Hypothalamus (tissue), 51 donors: ENCODE measurements at places on chromosomes 6 and 20.

- DNase-seq = no peak
These were observed 11.2 kb downstream of the KIZ start for GRCh38 chr20:21137078-21137477.

DNA sequence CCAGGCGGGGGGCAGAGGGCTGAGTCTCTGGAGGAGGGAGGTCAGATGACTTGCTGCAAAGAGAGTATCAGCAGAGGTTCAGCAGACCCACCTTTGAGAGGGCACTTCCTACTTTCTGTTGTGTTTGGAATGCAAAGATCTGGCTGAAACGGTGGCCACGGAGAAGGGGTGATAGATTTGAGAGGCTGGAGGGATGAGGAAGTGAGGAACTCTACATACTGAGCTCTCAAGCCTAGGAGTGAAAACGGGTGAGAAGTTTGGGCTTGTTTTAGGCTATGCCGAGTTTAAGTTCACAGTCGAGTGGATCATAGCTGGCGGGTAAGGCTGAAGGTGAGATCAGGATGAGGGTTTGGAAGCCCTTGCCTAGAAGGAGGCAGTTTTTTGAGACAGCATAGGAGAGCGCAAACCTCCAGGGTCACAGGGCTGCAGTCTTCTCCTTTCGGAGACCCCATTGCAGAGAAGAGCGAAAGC, 477 bp upstream of the ITPA start:
- no peak for DNase-seq

DNA sequence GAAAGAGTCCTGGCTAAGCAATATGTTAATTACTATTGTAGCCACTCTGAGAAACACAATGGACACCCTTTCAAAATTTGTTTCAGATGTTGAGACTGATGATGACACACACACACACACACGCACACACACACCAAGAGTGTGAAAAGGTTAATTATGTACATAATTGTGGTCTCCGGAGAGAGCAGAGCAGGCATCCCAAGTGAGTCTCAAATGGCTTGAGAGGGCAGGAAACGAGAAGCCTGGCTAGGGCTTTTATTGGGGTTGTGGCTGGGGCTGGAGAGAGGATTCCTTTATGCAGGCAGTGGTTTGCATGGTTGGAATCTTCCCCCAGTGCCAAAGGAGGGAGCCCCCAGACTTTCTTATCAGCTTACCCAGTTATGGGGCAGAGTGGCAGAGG, 38.2 kb upstream of the NKX2-4 start:
- DNase-seq = no peak

DNA sequence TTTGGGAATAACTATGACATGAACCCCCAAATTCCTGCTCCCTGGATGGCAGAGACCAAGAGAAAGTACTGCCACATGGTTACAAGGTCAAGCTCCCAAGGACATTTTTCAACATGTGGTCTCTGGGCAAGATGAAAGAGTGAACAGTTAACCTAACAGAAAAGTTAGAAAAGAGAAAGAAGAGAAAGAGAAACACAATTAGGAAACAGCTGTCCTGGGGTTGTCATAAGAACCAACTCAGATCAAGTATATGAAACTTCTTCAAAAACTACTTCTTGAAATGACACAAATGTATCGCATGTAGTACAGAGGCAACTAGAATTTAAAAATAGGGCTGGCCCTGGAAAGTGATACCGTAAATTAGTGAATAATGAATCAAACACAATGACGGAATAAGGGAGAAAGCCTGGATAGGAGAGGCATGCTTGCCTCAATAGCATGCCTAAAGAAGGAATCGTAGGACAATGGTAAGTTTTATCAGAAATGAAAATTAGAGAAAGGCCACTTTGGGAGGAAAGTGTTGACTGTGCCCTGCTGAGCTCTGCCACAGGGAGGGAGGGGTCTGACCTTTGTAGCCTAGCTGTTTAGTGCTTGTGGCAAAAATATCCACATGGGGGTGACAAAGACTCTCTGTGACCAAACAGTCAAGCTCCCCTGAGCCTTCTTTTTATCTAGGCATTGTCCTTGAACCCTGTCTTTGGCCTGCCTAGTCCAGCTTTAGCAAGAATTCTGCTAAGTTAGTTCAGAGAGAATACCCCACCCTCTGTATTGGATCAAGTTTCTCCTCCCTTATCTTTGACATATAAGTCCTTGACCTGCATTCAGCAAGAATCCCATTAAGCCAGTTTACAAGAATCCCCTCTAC, 4.3 kb upstream of the DCBLD1 start:
- DNase-seq = no peak

DNA sequence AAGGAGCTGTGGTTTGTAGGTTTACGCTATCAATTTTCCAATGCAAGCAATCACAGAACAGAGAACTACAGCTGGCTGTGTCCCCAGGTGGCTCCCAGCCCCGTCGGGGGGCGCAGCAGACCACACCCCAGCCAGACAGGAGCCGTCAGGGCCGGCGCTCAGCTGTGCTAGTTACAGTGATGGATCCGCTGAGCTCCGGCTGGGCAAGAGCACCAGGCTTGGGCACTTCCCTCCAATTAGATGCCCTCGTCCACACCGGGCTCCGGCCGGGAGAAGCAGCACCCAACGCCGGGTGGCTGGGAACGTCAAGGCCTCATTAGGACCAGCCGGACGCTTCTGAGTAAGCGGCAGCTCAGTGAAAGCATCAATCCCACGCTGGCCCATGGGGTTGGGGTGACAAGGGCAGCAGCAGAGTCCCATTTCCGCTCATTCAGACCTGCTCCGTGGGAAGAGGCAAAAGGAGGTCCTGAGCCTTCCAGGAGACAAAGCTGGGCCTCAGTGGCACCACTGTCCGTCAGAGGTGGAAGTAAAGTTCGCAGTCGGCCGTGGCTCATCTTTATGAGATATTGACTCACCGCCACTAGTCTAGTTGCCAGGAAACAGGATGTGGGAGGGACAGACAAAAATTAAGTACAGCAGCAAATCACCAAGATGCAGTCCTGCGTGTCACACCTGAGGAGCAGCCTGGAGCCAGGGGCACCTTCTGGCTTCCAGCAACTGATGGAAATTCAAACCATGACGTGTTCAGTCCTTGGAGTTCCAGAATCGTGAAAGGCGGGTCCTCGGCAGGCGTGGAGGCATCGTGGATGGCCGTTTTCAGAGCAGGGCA, 164.1 kb downstream of the TAF4 start:
- DNase-seq = no peak

DNA sequence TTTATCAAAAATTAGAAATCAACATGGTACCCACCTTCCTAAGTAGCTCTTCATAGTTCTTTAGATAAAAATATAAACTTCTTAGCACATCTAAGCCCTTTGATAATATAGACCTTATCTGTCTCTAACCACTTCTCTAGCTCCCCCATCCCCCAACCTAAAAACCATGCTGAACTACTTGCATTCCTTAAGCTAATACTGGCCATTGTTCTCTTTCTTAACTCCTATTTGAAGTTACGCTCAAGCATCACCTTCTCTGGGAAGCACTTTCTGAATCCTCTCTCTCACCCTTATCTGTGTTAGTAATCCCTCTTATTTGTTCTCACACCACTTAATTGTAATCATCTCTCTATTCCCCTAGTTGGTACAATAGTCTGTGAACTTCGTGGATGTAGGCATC, 153.0 kb downstream of the PHF3 start:
- no peak for DNase-seq
